ENCODE measurements at places on chromosomes 4 and X.

DNA sequence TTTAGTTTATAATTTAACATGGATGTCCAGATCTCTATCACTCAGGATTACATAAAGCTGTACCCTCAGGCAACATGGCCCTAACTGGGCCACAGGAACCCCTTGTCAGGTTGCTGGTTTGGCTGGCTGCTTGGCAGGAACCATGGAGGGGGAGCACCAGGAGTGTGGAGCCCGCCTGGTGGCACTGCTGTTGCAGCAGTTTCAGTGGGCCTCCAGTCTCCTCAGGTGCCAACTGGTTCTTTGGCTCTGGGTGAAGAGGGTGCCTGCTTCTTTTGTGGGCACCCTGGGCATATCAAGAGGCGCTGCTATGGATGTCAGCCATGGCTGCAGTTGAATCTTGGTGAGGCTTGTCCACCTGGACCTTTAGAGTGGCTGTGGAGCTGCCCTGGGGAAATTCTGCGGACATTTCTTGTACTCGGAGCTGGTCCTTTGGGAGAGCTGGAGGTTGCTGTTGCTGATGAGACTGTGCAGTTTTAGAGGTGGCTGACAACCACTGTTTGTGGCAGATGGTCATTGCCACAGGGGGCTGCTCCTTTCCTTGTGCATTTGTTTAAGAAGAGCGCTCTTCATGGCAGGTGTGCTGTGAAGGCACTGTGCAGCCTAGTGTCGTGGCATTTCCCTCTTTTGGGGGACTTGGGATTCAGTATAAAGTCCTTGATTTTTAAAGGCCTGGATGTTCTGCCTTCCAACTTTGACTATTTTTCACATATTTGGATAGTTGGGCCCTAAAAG is 10.3 kb upstream of the SMIM14 start:
- no peaks in the 10 kb centered on the region for H3K36me3 ChIP-seq
- H3K27me3 ChIP-seq, result no peaks in the 10 kb centered on the region
- H3K27ac ChIP-seq, result no peak overlapping the region
- no peak overlapping the region for H3K4me3 ChIP-seq
- DNase-seq, result no peak

DNA sequence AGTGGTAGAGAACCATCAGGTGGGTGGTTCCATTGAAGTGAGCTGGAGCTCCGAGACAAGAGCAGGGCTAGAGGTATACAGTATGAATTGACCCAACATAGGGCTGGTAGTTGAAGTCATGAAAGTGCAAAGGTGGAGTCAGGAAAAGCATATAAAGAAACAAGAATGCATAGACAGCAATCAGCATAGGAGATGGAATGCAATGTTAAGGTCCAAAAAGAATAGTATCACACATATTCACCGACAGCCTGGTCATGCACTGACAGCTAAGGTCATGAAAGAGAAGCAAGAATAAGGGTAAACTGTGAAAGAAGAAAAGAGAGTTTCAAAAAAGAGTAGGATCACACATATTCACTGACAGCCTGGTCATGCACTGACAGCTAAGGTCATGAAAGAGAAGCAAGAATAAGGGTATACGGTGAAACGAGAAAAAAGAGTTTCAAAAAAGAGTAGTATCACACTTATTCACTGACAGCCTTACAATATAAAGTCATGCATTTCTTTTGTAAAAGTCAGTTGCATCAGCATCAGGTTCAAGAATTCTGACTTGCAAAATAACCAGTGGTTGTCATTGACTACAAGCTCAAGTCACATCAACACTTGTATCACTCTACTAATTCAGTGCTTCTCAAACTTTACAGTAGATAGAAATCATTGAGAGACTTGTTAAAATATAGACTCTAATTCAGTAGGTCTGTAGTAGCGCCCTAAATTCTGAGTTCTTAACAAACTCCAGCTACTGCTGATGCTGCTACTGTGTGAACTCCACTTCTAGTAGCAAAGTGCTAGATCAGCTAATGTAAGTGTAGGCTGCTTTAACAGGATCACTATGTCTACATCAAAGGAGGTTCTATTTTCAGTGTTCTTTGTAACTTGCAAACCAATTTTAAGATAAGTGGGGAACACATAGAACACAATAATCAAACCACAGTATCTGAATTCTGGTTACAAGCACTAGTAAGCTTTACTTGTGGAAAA is 221.9 kb downstream of the PDGFC start:
- no peak overlapping the region for H3K4me3 ChIP-seq
- no peaks in the 10 kb centered on the region for H3K36me3 ChIP-seq
- H3K27ac ChIP-seq, result no peak overlapping the region
- H3K27me3 ChIP-seq, result no peaks in the 10 kb centered on the region
- no peaks in the 10 kb centered on the region for H3K4me1 ChIP-seq

DNA sequence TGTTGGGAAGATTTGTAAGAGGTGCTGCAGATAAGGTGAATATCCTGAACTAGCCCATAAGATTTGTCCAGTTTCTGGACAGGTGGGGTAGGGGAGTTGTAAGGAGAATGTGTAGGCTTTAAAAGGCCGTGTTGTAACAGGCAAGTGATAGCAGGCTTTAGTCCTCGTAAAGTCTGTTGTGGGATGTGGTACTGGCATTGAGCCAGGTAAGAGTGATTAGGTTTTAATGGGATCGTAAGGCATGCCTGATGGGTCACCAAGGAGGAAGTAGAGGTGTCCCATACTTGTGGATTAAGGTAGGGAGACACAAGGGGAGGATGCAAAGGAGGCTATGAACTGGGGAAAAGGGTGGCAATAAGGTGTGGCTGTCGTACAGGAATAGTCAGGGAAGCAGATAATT is 256.9 kb upstream of the DKK2 start:
- no peak overlapping the region for H3K27ac ChIP-seq
- no peak overlapping the region for H3K4me3 ChIP-seq
- H3K36me3 ChIP-seq, result no peaks in the 10 kb centered on the region
- no peaks in the 10 kb centered on the region for H3K27me3 ChIP-seq
- no peak for DNase-seq
- H3K4me1 ChIP-seq, result no peaks in the 10 kb centered on the region

DNA sequence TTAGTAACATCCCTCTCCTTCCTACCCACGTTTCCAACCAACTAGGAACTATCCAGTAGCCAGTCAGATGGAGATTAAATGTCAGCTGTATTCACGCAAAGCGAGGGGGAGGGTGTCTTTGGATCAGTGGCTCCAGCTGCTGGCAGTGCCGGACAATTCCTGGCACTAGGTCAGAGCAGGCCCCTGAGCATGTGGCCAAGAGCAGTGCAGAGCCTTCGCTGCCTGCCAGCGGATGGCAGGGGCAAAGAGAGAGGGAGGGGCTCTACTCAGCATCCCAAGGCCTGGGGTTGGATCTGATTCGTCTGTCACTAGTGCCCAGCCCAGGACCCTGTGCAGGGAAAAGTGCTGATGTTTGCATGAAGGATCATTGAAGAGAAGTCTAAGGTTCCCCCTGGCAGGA is 28.7 kb upstream of the JAKMIP1 start:
- no peak for DNase-seq
- no peaks in the 10 kb centered on the region for H3K4me1 ChIP-seq

DNA sequence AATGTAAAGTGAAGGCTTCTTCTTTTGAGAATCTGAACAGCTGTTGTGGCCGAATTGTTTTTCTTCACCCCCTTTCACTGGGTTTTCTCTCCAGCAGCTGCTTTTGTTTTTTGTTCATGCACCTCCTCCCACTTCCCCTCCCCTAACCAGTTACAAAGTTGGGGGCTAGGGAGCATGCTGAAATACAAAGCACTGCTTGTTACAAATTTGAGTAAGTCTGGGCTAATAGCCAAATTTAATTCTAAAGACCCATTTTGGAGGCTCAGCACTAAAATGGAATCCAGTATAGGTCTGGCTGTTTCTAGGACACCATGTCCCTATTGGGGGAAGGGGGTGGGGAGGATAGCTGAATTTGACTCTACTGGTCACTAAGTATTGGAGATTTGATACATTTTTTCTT is 89.2 kb upstream of the GPM6B start:
- DNase-seq, result no peak
- no peak overlapping the region for H3K27ac ChIP-seq
- no peaks in the 10 kb centered on the region for H3K36me3 ChIP-seq
- H3K4me3 ChIP-seq, result no peak overlapping the region
- no peaks in the 10 kb centered on the region for H3K27me3 ChIP-seq
- no peaks in the 10 kb centered on the region for H3K4me1 ChIP-seq

DNA sequence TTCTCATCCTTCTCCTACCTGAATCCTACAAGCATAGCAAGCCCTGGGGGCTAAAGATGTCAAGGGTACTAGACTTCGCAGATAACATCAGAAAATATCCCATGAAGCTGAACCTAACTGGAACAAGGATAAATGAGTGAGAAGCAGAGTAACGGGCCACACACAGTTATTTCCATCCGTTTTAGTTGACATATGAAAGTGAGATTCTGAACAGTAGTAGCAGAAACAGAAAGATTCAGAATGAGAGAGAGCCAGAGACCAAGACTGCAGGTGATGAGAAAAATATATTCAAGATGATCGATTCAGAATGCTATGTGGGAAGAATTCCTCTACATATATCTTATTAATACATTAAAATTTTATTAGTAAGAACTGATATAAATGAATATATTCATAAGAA is 165.1 kb downstream of the TSPAN5 start:
- no peaks in the 10 kb centered on the region for H3K36me3 ChIP-seq
- no peak overlapping the region for H3K27ac ChIP-seq
- H3K27me3 ChIP-seq, result no peaks in the 10 kb centered on the region
- no peak for DNase-seq
- no peaks in the 10 kb centered on the region for H3K4me1 ChIP-seq
- H3K4me3 ChIP-seq, result no peak overlapping the region

DNA sequence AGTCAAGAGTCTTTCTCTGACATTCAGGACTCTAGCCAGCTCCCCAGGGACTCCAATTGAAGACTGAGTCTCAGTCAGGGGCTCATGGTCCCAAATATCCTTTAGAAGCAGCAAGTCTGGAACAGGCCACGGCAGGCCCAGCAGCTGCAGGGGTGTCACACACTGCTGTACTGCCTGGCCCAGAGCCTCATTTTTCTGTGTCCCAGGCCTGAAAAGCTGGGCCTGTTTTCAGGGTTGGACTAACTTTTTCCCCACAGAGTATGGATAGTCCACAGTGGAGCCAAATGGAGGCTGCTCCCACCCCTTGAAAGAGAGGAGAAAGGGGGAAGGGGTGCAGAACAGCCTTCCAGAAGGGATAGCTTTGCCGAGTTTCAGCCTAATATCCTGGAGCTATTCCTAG is 146.8 kb upstream of the NALF2 start:
- no peaks in the 10 kb centered on the region for H3K36me3 ChIP-seq
- DNase-seq, result no peak
- H3K4me3 ChIP-seq, result no peak overlapping the region
- H3K27me3 ChIP-seq, result no peaks in the 10 kb centered on the region
- no peaks in the 10 kb centered on the region for H3K4me1 ChIP-seq

DNA sequence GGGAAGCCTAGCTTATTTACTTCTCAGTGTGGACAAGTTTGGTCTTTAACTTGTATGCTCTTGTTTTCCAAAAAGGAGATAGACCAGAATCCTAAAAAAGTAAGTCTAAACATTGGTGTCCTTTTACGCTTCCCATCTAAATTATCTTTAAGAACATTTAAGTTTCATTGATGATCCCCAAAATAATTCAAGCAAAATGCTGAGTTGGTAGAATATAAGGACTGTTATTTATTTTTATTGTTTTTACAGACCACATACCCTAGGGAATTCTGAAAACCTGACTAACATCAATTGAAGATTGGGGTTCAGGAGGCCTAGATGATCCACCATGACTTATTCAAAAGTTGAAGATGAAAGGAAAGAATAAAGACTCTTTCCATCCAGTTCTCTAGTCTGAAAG is 653.0 kb downstream of the CCSER1 start:
- no peak for DNase-seq
- H3K4me3 ChIP-seq, result no peak overlapping the region
- no peak overlapping the region for H3K27ac ChIP-seq

DNA sequence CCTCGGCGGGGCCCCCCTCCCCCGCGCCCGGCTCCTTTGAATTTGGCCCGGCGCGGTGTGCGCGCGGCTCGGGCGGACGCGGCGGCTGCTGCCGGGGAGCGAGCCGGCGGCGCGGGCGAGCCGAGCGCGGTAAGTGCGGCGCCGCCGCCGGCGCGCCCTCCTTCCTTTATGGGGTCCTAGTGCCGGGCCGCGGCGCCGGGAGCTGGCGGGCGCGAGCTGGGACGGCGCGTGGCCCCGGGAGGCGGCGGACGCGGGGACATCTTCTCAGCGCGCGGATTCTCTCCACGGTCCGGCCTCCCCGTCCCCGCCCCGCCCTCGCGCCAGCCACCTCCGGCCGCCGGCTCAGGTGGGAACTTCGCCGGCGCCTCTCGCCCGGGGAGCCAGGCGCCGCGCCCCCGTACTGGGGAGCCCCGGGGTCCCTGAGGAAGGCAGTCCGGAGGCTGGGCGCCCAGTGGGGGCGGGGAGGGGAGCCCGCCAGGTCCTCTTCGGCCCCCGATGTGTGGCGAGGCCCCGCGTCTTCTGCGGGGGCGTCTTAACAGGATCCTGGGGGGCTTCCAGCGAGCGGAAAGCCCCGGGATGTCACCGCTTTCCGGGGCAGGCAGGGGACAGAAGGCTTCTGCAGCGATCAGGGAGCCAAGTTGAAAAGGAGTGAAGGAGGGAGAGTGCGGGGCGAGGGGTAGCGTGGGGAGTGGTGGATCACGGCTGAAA is 98.4 kb upstream of the TENM3 start:
- H3K27me3 ChIP-seq, result peaks cover 10% of the 10 kb centered on the region
- no peaks in the 10 kb centered on the region for H3K36me3 ChIP-seq
- no peaks in the 10 kb centered on the region for H3K4me1 ChIP-seq
- H3K27ac ChIP-seq, result no peak overlapping the region

DNA sequence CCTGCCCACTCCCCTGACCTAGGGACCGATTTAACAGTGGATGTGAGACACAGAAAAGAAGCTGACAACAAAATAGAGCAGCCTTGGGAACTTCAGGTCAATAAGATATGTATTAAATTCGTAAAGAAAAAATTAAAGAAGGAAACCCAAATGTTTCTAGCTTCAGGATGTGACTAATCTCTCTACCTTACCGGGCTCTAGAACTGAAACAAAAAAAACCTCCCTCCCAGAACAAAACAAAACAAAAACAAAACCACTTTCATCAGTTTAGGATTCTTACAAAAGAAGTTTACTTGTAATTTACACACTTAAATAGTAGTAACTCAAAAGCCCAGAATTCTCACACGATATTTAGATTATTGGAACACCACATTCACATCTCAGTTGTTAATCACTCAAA is 185.8 kb upstream of the RPS6KA3 start:
- H3K27ac ChIP-seq, result no peak overlapping the region
- DNase-seq, result no peak
- H3K36me3 ChIP-seq, result no peaks in the 10 kb centered on the region
- H3K4me3 ChIP-seq, result no peak overlapping the region
- H3K4me1 ChIP-seq, result peaks cover 6% of the 10 kb centered on the region
